SJSA1 (cell line): ENCODE measurements at places on chromosomes 7 and 10. TPM values are rescaled to one million over a fixed set of nuclear protein-coding genes. Genes with fewer than 3 reads are reported as not detected.

GRCh38 chr10:48476279-48476982, 128.4 kb downstream of the ARHGAP22 start:
- peak; percentile 18 for DNase-seq

The GRM3 gene
- total RNA-seq = not detected in 2 replicates

DNA sequence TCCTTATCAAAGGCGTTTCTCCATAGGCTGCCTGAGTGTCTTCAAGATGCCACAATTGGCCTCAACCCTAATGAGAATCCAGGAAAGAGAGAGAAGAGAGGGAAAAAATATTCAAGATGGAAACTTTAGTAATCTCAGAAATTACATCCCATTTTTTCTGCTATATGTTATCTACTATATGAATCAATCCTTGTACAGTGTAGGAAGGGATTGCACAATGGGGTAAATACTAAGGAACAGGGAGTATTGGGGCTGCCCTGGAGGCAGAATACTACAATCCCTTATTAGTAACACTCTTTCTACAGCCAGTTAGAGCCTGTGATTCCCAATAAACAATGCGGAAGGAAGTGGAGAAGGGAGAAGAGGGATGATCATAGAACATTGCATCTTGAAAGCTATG, 27.9 kb downstream of the TFPI2 start:
- DNase-seq = no peak

The TMEM106B gene
- 31.5 and 44.6 TPM in 2 replicates for total RNA-seq

GRCh38 chr7:101833799-101834198, 16.4 kb downstream of the CUX1 start:
- no peak for DNase-seq

The PLEKHA8 gene
- 11.5 and 12.5 TPM in 2 replicates for total RNA-seq

DNA sequence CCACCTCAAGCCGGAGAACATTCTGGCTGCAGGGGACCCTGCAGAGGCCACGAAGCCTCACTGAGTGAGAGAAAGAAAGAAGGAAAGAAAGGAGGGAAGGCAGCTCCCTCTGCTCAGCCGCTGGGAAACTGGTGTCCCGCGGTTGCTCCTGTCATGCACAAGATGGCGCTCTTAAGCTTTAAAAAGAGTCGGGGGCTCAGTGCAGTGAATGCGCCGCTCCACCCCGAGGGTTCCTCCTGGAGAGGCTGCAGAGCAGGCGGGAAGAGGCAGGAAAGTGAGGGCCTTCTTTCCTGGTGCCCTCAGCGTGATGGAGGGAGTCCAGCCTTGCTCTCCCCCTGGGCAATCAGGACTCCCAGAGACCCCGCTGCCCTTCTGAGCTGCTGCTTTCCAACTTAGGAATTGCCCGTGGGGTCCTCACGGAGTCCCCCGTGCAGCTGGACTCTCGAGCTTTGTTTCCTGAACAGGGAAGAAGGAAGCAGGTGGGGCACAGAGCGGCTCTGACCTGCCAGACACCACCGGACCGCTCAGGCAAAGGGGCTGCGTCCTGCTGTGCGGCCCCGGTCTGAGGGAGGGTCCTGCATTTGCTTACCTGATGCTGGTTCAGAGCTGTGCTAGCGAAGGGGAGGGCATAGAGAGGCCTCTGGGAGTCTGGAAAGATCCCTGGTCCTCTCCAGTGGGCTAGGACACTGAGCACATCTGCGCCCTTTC, 141.9 kb upstream of the MKI67 start:
- no peak for DNase-seq

GRCh38 chr10:75962395-75963061, 531.1 kb downstream of the LRMDA start:
- DNase-seq = no peak

GRCh38 chr10:74988832-74989561, 122.5 kb upstream of the SAMD8 start:
- no peak for DNase-seq

DNA sequence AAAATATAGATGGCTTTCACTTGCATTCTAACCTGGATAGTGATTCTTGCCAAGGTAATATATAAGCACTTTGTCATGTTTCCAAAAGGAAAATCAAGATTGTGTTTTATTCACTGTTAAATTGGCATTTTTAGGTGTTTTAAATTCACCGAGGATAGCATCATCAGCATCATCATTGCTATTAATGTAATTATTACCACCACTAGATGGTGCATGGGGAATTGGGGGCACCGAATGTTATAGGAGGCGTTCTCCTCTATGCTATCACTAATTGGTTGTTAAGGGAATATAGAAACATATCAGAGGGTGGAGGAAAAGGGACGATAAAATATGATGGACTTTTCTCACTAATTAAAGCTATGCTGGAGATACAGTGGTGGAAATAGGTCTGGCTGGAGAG, 95.5 kb downstream of the CELF2 start:
- DNase-seq = no peak

GRCh38 chr10:102408728-102409603, 9.6 kb downstream of the PSD start:
- DNase-seq = no peak

DNA sequence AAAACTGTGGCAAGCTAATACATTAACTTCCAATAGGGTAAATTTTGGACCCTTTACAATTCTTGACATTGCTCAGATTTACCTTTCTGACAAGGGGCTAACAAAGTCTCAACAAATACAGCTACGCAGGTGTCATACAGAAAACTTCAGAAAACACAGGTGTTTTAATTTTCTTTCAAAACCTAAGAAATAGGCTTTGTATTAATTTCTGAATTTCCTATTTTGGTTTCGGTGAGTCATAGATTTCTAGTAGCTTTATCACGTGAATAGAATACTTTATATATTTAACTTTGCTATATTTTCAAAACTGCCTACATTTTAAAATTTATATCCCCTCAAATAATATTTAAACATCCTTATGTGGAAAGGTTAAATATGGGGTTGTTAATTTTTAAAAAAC, 215.3 kb downstream of the DGKB start:
- DNase-seq = no peak

The EPDR1 gene
- total RNA-seq = 46.2 and 58.1 TPM in 2 replicates

The BAIAP2L1 gene
- total RNA-seq = 15.9 and 16.9 TPM in 2 replicates

The OR2A5 gene
- not detected in 2 replicates for total RNA-seq

The TSPAN13 gene
- 57.9 and 64.3 TPM in 2 replicates for total RNA-seq

The CNPY1 gene
- total RNA-seq = not detected in 2 replicates

DNA sequence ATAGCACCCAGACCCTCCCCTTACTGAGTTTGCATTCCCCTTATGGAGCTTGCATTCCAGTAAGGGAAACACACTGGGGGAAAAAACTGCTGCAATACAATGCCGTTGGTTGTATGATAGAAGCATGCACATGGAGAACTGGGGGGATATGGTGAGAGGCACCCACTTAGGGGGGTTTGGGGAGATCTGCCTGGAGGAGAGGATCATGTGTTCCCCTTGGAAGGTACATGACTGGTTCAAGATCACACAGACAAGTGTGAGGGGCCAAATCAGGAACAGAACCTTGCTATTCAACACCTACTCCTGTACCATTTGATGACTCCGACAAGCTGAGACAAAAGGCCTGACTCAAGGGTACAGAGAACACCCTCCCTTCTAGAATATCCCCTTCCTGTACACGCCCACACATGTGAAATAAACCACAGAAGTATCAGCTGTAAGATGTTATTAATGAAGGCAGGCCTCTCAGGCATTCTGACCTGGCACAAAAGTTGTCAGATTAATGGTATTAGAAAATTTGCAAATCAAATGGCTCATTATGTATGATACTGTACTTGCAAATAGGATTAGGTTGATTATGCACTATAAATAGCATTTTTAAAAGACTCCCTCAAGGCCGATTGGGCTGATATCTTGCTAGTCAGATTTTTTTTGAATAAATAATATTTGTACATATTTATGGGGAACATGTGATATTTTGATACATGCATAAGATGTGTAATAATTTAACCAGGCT, 122.2 kb downstream of the NPY start:
- DNase-seq = no peak

GRCh38 chr7:23721456-23721855, 11.4 kb downstream of the STK31 start:
- DNase-seq = no peak
